ENCODE measurements at places on chromosomes 7 and 10.

GRCh38 chr10:33799281-33799943, 464.9 kb upstream of the NRP1 start:
- DNase-seq, result no peak

GRCh38 chr10:24872049-24872789, 80.2 kb downstream of the PRTFDC1 start:
- DNase-seq, result no peak

DNA sequence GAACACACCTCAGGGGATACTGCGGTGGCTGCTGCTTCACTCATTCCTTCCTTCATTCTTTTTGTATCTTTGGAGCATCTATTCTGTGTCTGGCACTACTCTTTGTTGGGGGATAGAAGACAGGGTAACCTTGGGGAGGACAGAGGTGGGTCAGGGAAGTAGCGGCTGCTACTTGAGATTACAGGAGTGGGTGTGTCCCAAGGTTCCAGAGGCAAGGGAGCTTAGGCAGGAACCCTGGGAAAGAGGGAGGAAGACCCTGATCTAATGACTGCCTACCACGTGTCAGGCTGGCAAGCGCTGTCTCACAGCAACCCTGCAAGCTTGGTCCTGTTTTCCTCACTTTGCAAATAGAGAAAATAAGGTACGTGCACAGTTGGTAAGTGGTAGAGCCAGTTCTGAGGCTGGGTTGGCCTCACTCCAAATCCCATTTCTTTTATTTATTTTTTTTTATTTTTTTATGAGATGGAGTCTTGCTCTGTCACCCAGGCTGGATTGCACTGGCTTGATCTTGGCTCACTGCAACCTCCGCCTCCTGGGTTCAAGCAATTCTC, 985.9 kb upstream of the ZNF722 start:
- no peak for DNase-seq

- DNase-seq, result no peak
Measured at GRCh38 chr10:5518143-5518542, 6.6 kb upstream of the CALML3 start.

GRCh38 chr10:129790715-129791446, 173.2 kb downstream of the EBF3 start:
- DNase-seq, result no peak

- no peak for DNase-seq
Measured at GRCh38 chr7:155570171-155570958, 24.0 kb upstream of the CNPY1 start.

DNA sequence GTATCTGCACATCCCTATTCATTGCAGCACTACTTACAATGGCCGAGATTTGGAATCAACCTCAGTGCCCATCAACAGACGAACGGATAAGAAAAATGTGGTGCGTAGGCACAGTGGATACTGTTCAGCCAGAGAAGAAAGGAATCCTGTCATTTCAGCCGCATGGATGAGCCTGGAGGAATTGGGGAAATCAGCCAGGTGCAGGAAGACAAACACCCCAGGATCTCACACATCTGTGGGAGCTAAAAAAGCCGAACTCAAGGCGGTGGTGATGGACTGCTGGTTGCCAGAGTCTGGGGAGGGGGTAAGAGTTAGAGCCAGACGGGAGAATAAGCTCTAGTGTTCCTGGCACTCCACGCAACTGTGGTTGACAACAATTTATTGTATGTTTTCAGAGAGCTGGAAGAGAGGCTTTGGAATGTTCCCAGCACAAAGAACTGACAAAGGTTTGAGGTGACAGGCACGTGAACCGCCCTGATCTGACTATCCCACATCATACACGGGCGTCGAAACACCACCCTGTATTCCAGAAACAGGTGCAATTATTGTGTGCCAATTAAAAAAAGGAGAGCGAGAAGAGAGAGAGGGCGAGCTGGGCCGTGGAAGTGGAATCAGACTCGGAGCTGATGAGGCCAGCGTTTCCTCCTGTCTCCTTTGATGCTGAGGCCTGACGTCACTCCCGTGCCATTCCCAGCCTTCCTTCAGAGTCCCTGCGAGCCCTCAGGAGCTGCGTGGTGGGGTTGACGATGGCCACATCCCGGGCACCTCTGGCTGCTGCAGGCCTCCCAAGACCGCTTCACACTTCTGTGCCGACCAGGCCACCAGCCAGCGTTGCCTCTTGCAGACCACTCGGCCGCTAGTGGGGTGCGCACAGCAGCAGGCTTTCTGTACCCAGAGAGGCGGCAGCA, 189.5 kb downstream of the DNAJB6 start:
- DNase-seq, result no peak

- DNase-seq, result no peak
Measured at GRCh38 chr10:22711373-22711772, 3.0 kb downstream of the PIP4K2A start.

DNA sequence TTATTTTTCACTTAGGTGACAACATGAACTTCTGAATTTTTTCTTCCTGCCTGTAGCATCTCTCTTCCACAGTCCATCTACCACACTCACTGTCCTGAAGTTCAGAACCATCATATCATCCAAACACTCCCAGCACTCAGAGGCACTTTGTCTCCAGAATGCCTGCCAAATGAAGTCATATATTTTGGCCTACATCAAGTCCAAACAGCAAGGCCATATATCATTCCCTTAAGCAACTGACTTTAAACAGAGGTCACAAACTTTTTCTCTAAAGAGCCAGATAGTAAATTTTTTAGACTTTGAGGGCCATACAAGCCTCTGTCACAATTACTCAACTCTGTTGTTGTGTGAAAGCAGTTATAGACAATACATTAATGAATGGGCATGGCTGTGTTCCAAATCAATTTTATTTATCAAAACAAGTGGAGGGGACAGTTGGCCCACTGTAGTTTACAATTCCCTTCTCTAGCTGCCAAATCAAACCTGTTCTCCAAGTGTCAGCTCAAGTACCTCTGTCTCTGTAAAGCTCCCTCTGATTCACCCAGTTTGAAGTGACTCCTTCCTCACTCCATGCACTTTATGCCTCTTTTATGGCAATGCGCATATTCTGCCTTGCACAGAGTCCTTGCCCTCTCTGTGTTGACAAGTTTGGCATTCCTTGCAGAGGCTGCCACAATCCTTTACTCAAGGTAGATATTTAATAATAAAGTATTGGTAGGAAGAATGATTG, 305.7 kb downstream of the FZD1 start:
- DNase-seq, result no peak

GRCh38 chr7:150665089-150665748, 20.3 kb upstream of the GIMAP2 start:
- DNase-seq, result no peak

DNA sequence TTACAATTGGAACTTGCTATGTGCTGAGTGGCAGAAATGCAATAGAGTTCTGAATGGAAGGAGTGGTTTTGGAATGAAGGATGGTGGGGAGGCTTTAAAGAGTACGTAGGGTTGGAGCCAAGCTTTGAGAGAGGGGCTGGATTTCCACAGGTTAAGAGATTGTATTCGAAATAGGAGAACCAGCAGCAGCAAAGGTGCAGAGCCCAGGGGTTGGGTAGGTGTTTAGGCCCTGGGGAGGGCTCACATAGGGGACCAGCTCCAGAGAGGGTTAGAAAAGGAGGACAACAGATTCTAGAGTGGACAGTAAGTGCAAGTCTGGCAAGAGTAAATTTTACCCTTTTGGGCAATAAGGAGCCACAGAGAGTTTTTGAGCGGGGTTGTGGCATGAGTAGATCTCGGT, 297.2 kb downstream of the RPS24 start:
- DNase-seq, result no peak

DNA sequence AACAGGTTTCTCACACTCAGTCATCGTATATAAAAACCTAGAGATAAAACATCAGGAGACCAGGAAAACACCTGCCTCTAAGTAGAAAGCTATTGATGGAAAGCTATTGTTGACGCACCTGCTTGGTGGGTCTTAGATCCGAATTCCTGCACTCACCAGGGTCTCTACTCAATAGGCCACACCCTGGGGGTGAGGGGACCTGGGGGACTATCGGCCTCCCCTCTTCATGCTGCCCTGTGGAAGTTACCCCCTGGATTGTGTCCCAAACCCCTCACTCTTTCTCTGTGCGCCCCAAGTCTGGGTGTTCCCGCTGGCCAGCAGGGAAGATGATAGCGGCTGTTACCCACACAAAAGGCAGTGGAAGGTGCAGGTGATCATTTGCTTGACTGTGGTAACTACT, 313.0 kb downstream of the WDR37 start:
- DNase-seq, result no peak

GRCh38 chr7:157543791-157544190, 207.0 kb downstream of the DNAJB6 start:
- DNase-seq, result no peak

GRCh38 chr7:128164061-128164954, 76.8 kb upstream of the LEP start:
- DNase-seq, result no peak

DNA sequence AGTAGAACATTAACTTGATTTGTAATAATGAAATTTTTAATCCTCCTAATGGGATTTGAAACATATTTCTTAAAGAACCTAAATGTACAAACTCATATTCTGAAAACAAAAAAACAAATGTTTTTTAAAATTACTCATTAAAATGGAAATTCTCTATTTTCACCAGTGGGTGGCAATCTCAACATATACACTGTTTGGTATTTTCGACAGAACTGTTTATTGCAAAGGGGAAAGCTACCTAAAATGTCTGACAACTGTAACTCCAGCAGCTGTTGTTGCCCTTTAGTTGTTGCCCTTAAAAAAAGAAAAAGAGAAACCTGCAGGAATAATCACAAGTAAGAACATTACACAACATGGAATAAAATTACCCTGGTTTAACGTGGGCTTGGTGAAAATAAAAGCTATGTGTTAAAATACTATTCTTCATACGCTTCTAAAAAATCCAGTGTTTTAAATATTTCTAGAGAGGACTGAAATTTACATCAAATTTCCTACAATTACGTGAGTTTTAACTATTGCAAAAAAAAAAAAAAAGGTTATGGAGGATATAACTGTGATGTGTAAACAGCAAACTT, 54.5 kb downstream of the COL1A2 start:
- DNase-seq, result peak; percentile 69

GRCh38 chr7:92707435-92707834, 117.2 kb upstream of the FAM133B start:
- DNase-seq, result no peak

GRCh38 chr10:80540136-80540535, 2.4 kb downstream of the SH2D4B start:
- no peak for DNase-seq

DNA sequence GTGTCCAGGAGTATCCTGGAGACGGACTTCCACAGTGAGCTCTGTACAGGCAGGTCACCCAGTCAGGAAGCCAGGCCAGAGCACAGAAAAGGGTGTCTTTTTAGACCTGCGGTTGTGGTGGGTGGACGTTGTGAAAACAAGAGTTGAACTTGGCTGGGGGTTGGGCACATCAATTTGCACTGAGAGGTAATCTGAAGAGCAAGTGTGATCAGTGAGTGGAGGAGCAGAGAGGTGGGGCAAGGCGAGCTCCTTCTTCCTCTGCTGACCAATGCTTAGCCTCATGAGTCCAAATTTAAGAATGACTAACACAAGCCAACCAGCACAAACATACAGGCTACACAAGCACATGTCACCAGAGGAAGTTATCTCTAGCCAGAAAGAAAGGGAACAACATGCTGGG, 310.8 kb downstream of the TCERG1L start:
- no peak for DNase-seq

DNA sequence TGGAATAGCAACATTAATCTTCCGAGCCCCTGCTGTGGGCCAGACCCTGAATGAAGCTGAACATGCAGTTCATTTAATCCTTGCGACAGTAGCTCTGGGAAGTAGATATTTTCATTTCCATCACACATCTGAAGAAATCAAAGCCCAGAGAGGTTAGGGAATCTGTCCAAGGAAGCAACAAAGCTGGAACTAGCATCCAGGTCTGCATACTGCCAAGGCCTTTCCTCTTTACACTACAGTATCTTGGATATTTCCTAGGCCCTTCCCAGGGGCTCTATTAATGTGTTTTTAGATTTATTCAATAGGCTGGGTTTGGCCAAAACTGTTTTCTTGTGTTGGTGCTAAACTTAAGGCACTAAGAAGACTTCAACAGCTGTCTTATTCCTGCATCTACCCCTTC, 48.1 kb downstream of the FAM13C start:
- DNase-seq, result no peak

- no peak for DNase-seq
Measured at GRCh38 chr10:64196638-64197315, 675.6 kb downstream of the REEP3 start.

DNA sequence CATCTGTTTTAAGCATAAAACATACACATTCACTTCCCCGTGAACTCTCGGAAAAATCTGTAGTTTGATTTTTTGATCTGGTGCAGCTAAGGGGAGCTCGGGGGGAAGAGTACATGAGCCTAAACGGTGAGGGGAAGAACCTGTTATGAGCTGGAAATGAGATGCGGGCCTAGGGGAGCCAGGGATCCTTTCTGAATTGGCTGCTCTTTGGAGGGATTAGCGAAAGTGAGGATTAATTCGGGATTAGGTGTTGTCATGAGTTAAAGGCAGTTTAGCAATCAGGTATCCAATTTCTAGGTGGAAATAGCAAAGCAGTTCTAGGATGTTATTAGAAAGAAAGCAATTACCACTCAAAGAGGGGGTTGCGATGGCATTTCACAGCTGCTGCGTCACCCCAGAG, 51.1 kb upstream of the ADARB2 start:
- no peak for DNase-seq

GRCh38 chr7:628402-628763, 98.1 kb upstream of the DNAAF5 start:
- no peak for DNase-seq

- no peak for DNase-seq
Measured at GRCh38 chr10:79385804-79386531, 38.7 kb downstream of the PPIF start.

DNA sequence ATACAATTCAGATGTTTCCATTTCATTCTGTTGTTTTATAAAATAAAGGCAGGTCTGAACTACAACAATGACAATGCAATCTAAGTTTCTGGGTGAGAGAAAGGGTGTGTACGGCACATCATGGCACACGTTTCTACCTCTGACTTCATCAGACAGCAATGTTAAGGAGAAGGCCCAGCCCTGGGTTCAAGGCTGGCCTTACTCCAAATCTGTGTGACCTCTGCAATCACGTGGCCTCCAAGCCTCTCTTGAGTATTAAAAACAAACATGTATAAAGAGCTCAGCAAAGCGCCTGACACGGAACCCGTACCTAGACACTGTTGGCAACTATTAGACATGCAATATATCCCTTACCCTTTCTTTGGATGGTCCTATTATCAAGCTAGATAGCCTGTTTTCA, 114.1 kb downstream of the LARP4B start:
- no peak for DNase-seq

DNA sequence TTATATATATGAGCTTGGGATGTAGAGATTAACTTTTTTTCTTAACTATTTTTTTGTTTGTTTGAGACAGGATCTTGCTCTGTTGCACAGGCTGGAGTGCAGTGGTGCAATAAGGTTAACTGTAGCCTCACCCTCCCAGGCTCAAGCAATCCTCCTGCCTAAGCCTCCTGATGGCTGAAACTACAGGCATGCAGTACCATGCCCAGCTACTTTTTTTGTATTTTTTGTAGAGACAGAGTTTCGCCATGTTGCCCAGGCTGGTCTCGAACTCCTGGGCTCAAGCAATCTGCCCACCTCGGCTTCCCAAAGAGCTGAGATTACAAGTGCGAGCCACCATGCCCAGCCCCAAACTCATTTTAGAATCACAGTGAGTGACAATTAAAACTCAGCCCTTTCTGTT, 105.2 kb downstream of the CUBN start:
- DNase-seq, result no peak

- no peak for DNase-seq
Measured at GRCh38 chr10:64396105-64396708, 875.0 kb downstream of the REEP3 start.

- peak; percentile 11 for DNase-seq
Measured at GRCh38 chr7:107838816-107839565, 36.0 kb upstream of the SLC26A3 start.

- no peak for DNase-seq
Measured at GRCh38 chr10:34622945-34623344, 192.2 kb downstream of the PARD3 start.

GRCh38 chr7:144908324-144908723, 72.5 kb upstream of the TPK1 start:
- DNase-seq, result no peak

All from Kasumi-1 (cell line).